Anterior cingulate cortex (tissue), 58 donors: ENCODE measurements at places on chromosomes 3 and 15.

- DNase-seq, result no peak
Measured at GRCh38 chr15:52224211-52224610, 33.0 kb upstream of the GNB5 start.

DNA sequence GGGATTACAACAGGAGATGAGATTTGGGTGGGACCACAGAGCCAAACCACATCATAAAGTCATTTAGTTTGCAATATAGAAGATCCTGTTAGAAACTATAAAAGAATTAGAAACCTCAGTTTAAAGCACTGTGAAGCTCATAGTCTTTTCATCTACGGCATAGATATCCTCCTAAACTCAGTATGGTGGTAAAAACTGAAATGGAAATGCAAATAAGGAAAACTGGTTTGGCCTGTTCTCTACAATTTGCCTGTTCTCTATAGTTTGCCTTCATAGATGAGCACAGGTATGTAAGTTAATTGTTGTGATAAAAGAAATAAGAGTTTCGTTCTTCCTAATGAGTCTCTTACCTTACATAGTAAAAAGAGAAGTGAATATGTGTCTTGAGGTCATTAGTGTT, 331.6 kb upstream of the ARL6 start:
- no peak for DNase-seq

DNA sequence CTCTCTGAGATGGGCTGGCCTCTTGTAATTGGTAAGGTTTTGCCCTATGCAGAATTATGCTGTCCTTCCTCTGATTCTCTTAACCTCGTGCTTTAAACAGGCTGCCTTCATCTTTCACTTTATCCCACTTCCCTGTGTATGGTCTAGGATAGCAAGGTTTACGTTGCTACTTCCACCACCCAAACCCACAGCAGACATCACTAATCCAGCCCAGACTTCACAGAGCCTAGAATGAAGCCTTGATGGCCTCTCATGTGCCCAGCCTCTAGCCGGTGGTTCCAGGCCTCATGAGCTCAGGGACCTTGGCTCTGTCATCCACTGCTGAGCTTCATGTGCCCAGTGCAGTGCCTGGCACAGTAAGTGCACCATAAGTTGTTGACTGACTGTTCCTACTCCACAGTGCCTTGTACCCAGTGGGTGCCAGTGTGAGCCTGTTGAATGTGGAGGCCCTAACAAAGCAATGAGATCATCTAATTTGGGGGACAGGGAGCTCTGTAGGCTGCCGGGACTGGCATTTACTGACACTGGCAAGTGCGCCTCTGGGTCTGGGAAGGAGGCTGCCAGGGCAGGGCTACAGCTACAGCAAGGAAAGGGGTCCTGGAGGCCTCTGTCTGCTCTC, 12.5 kb downstream of the SLC6A6 start:
- DNase-seq, result no peak

DNA sequence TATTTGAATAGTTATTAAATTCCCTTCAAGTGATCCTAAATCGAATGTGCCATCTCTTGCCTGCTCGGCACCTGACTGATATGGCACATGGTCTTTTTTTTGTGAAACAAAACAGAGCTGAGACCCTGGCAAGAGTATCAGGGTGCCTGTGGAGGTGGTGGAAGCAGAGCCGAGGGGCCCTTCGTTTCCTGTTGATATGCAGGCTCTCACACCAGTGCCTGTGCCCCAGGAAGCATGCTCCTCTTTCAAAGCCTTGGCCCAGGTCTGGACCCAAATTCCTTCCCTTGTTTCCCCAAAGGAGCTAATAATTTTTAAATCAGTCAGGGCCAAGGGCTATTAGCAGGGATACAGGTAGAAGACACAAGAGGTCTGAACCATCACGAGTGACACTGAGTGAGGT, 21.5 kb upstream of the MRPS22 start:
- DNase-seq, result no peak
